Activated naive CD4-positive, alpha-beta T cell treated with anti-CD3 and anti-CD28 coated beads for 36 hours (primary cell): ENCODE measurements at places on chromosomes 16 and 17.

GRCh38 chr17:29614349-29615047, 8.2 kb downstream of the CORO6 start:
- peaks cover 9% of the 10 kb centered on the region for H3K27me3 ChIP-seq
- H3K4me3 ChIP-seq = peak overlapping the region; percentile 81
- no peak for DNase-seq
- no peak overlapping the region for H3K27ac ChIP-seq
- no peaks in the 10 kb centered on the region for H3K36me3 ChIP-seq

DNA sequence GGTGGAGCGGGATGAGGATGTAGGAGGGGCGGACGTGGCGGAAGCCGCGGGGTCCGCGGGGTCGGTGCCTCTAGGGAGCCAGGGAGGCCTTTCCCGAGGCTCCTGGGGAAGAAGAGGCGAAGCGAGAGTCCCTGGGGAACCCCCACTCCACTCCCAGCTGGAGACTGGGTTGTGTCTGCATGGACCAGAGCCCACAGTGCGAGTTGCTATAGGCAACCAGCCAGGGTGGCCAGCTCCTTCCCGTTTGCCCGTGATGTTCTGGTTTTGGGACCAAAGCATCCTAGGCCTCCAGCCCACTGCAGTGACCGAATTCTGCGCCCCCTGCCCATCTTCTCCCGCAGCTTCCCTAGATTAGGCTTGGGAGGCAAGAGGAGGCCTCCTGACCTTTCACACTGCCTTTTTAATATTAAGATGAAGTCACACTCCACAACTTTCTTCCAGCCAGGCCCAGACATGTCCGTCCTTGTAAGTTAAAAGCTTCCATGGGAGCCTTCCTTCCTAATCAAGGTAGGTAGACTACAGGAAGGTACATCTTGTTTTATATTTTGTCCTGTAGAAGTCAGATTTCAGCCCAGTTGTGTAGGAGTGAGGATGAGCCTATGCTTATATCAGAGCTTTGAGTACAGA, 469 bp downstream of the AMZ2 start:
- H3K4me3 ChIP-seq = peak overlapping the region; percentile 89
- peak overlapping the region; percentile 95 for H3K27ac ChIP-seq
- peaks cover 36% of the 10 kb centered on the region for H3K4me1 ChIP-seq
- no peaks in the 10 kb centered on the region for H3K27me3 ChIP-seq

DNA sequence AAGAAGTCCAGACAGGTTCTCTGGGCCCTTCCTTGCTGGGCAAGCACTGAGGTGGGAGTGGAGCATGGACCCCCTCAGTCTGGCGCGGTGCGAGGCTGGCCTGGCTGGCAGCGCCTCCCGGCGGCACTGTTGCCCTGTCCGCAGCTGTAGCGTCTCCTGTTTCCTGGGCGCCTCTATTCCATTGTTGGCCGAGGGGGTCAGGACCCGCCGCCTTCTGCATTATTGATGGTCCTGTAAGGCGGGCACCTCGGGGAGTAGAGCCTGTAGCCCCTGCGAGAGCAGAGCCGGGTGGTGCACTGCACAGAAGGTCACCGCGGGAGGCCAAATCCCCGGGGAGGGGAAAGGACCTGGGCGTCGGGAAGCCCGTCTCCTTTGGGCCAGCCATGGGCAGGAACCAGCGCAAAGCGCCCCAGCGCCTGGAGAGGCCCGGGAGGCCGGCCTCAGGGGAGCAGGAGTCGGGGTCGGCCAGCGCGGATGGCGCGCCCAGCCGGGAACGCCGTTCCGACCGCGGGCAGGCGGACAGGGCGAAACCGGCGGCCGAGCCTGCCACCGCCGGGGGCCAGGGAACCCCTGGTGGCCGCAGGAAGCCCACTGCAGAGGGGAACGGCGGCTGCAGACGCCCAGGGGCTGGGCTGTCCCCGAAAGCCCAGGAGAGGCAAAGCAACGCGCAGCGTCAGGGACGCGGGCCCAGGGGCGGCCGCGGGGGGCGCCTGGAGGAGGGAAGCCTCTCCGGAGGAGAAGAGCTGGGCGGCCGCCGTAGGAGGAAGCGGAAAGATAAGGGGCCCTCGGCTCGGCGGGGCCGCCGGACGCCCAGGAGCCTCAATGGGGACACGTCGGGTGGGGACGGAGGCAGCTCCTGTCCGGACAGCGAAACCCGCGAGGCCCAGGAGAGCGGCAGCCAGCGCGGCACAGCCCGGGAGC, at the start of gene MYO15B:
Gene MYO15B, plus strand, starts transcription at position 126 of the 921 bp plus-strand sequence. Its CDS starts 258 bp downstream, at position 384.
- DNase-seq = peak; percentile 68
- no peaks in the 10 kb centered on the region for H3K36me3 ChIP-seq
- peak within 1 kb of the TSS; percentile 65 for H3K4me3 ChIP-seq

DNA sequence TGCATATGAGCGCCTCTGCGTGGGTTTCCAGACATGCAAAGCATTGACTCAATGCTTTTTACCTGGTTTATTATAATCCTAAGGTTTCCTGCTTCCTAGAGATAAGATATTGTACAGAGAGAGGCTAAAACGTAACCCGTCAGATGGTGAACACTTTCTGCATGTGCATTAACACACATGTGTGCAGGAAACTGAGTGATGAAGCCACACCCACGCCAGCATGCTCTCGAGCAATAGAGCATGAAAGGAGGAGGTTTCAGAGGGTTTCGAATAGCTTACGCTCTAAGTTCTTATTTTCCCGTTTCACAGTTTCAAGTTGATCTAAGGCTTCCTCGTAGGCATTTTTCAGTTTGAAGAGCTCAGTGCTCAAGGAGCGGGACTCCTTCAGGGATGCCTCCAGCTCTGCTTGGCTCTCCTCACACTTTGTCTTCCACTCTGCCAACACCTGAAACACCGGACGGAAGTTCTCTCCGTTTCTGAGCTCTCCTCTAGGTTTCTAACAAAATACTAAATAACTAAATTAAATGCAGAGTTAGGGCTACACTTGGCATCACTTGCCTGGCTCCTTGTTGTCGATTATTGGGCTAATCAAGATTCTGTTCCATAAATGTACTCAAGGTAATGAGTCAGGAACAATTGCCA, 23.2 kb downstream of the MYH3 start:
- DNase-seq = no peak
- no peak overlapping the region for H3K4me3 ChIP-seq
- H3K36me3 ChIP-seq = peaks cover 46% of the 10 kb centered on the region
- no peak overlapping the region for H3K27ac ChIP-seq

DNA sequence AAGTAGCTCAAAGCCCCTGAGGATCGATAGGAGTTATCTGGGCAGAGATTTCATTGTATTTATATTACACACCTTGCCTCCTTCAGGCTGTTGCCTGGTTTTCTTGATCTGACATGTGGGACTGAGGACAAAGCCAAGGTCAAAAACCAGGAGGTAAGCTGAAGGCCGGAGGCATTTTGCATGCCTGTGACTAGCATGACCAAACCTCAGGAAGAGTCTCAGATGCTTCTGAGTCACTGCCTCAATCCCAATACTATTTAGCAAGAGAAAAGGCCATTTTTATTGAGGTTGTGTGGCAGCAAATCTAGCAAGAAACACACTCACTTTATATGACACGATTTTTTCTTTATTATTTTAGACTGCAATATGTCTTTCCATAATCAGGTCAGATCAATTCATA, 968.1 kb downstream of the CDH11 start:
- no peaks in the 10 kb centered on the region for H3K4me1 ChIP-seq
- no peak overlapping the region for H3K27ac ChIP-seq
- no peaks in the 10 kb centered on the region for H3K36me3 ChIP-seq
- no peaks in the 10 kb centered on the region for H3K27me3 ChIP-seq
- no peak overlapping the region for H3K4me3 ChIP-seq

DNA sequence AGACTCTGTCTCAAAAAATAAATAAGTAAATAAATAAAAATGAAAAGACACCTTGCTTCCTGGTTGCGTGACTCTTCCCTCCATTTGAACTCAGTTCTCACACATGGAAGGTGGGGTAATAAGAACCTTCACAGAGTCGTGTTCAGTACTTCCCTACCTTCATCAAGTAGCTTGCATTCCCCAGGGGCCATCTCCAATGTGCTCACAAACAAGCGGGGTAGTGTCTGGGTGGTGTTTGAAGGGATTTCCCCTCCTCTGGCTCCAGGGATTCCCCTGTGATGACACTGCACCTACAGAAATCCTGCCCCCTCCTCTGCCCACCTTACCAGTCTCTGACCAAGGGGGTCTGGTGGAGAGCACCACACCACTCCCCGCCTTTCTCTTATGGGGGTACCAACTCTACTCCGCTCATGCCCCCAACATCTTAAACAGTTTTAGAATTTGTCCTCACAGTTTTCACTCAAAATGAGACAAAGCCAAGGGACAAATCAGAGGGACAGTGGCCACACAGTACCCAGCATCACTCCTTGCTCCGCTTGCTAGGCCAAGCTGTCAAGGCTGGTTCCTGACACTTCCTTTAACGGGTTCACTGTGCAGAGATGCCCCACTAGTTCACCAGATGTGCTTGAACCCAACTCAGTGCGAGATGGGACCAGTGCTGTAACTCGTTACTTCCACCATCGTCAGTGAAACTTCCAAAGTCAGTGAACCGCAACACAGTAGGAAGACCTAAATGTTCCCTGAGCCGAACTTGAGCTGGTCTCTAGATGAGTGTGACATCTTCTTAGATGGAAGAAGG, 69.1 kb downstream of the COPRS start:
- H3K4me1 ChIP-seq = peaks cover 4% of the 10 kb centered on the region
- DNase-seq = no peak
- no peak overlapping the region for H3K27ac ChIP-seq
- no peak overlapping the region for H3K4me3 ChIP-seq
- peaks cover 4% of the 10 kb centered on the region for H3K27me3 ChIP-seq

- H3K27me3 ChIP-seq = no peaks in the 10 kb centered on the region
- H3K36me3 ChIP-seq = no peaks in the 10 kb centered on the region
- DNase-seq = no peak
- H3K27ac ChIP-seq = no peak overlapping the region
These were observed 14.3 kb downstream of the PIEZO1 start for GRCh38 chr16:88770461-88771293.

GRCh38 chr17:41415833-41416335, 8.5 kb downstream of the KRT37 start:
- no peak overlapping the region for H3K27ac ChIP-seq
- no peak for DNase-seq
- no peak overlapping the region for H3K4me3 ChIP-seq
- no peaks in the 10 kb centered on the region for H3K36me3 ChIP-seq

- H3K4me1 ChIP-seq = peaks cover 38% of the 10 kb centered on the region
- peak; percentile 47 for DNase-seq
- H3K4me3 ChIP-seq = peak overlapping the region; percentile 23
- H3K36me3 ChIP-seq = no peaks in the 10 kb centered on the region
These were observed 8.9 kb upstream of the ULK2 start for GRCh38 chr17:19876529-19877161.

DNA sequence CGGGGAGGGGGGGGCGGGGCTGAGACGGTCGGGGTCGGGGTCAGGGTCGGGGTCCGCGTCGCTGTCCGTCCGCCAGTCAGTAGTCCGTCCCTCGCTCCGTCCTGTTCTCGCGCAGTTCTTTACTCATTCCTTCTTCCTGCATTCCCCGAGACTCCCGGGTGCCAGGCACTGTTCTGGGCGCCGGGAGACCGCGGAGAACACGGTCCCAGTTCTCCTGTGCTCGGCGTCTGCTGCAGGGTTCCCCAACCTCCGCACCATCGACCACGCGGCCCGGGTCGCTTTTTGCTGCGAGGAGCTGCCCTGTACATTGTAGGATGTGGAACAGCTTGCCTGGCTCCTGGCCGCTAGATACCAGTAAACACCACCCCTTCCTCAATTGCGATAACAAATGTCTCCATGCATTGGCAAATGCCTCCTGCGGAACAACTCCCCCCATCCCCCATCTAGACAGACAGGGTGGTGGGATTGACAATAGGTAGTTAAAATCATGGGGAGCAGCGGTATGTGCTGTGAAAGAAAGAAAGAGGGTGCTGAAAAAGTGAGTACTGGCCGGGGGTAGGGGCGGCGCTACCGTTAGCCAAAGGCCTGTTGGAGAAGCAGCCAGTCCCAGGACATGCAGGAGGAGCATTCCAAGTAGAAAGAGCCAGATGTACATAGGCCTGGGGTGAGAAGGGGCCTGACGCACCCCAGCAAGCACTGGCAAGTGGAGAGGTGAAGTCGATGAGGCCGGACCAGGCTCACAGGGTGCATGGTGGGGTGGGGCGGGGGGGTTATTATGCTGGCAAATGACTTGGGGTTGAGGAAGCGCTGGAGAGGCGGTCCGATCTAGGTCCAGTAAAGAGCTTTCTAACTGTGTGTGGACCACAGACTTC, 631 bp downstream of the TRAF7 start:
- peak overlapping the region; percentile 97 for H3K4me3 ChIP-seq
- H3K27ac ChIP-seq = peak overlapping the region; percentile 91
- no peaks in the 10 kb centered on the region for H3K27me3 ChIP-seq
- peak; percentile 35 for DNase-seq

DNA sequence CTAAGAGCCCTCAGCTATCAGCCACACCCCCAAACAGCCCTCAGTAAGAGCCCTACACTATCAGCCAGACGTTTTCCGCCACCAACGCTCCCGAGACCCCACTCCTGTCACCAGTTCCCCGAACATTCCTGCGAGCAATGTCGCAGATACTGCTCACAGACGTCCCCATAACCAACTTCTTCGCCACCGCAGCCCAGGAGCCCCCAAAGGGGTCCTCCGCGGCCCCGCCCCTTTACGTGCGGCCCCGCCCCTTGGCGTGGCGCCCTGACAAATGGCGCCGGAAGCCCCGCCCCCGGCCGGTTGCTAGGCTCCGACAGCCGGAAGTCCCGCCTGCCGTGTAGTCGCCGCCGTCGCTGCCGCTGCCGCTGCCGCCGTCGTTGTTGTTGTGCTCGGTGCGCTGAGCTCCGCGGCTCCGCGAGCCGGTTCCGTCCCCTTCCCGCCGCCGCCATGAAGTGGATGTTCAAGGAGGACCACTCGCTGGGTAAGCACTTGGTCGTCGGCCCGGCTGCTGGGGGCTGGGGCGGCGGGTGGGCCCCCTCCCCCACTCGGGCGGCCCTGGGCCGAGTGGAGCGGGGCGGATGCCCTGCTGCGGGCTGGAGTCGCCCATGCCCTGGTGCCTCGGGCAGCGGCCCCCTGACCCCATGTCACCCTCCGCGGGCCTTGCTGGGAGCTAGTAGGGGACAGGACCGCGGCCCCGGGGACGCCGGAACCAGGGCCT, at the start of gene GABARAPL2:
Gene GABARAPL2, plus strand, starts transcription at position 340 of the 718 bp plus-strand sequence. Its CDS starts 108 bp downstream, at position 448.
- DNase-seq = peak; percentile 89
- peaks cover 3% of the 10 kb centered on the region for H3K27me3 ChIP-seq
- H3K4me1 ChIP-seq = peaks cover 38% of the 10 kb centered on the region
- peaks cover 9% of the 10 kb centered on the region for H3K36me3 ChIP-seq
- peak within 1 kb of the TSS; percentile 98 for H3K4me3 ChIP-seq
- peak within 1 kb of the TSS; percentile 94 for H3K27ac ChIP-seq

- no peak overlapping the region for H3K4me3 ChIP-seq
- H3K27ac ChIP-seq = no peak overlapping the region
- no peak for DNase-seq
- H3K36me3 ChIP-seq = peaks cover 5% of the 10 kb centered on the region
- H3K4me1 ChIP-seq = peaks cover 4% of the 10 kb centered on the region
These were observed 11.4 kb downstream of the KRABD2 start for GRCh38 chr17:8365143-8365542.

GRCh38 chr16:77250400-77250799, 51.2 kb downstream of the SYCE1L start:
- no peaks in the 10 kb centered on the region for H3K36me3 ChIP-seq
- H3K27me3 ChIP-seq = peaks cover 13% of the 10 kb centered on the region
- no peak for DNase-seq

GRCh38 chr17:77484111-77484510, 343.3 kb downstream of the SEC14L1 start:
- no peaks in the 10 kb centered on the region for H3K27me3 ChIP-seq
- H3K36me3 ChIP-seq = peaks cover 13% of the 10 kb centered on the region
- no peak for DNase-seq
- H3K4me3 ChIP-seq = no peak overlapping the region
- H3K27ac ChIP-seq = no peak overlapping the region
